H9 (cell line): ENCODE measurements at places on chromosomes 1 and 21. TPM values are rescaled to one million over a fixed set of nuclear protein-coding genes. Genes with fewer than 3 reads are reported as not detected.

GRCh38 chr1:192892934-192893333, 84.1 kb downstream of the RGS2 start:
- H3K36me3 ChIP-seq: no peaks in the 10 kb centered on the region
- peaks cover 2% of the 10 kb centered on the region; the same call in 1 of the 2 replicates for H3K4me1 ChIP-seq
- DNase-seq: no peak
- no peaks in the 10 kb centered on the region for H3K27me3 ChIP-seq
- H3K4me3 ChIP-seq: no peak overlapping the region

DNA sequence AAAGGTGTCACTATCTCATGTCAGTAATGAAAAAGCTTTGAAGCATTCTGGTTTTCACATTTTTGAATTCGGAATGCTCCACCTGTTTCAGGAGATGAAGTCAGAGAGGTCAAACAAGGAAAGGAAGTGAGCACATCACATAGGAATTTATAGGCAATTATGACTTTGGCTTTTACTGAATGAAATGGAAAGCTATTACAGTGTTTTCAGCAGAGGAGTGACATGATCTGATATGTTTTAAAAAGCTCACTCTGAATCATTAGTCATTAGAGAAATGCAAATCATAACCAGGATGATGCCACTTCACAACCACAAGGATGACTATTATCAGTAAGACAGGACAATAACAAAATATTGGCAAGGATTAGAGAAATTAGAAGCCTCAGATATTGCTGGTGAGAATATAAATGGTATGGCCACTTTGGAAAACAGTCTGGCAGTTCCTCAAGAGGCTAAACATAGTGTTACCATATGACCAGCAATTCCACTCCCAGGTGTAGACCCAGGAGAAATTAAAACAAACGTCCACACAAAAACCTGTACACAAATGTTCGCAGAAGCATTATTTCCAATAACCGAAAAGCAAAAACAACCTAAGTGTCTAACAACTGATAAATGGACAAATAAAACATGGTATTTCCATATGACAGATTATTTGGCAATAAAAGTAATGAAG, 7.5 kb downstream of the TAF1A start:
- no peak overlapping the region for H3K4me3 ChIP-seq
- no peak for DNase-seq
- no peaks in the 10 kb centered on the region for H3K27me3 ChIP-seq
- no peak overlapping the region for H3K27ac ChIP-seq
- no peaks in the 10 kb centered on the region for H3K4me1 ChIP-seq

- H3K4me3 ChIP-seq: no peak overlapping the region
- no peak overlapping the region for H3K27ac ChIP-seq
- DNase-seq: no peak
- no peaks in the 10 kb centered on the region; the same call in 1 of the 2 replicates for H3K4me1 ChIP-seq
- no peaks in the 10 kb centered on the region for H3K36me3 ChIP-seq
- H3K27me3 ChIP-seq: no peaks in the 10 kb centered on the region
These were observed 839.4 kb upstream of the ADAMTS5 start for GRCh38 chr21:27806281-27806680.

- no peaks in the 10 kb centered on the region for H3K27me3 ChIP-seq
- no peak overlapping the region for H3K4me3 ChIP-seq
- no peak for DNase-seq
- H3K27ac ChIP-seq: no peak overlapping the region
- no peaks in the 10 kb centered on the region for H3K4me1 ChIP-seq
These were observed 122.6 kb upstream of the AJAP1 start for GRCh38 chr1:4531842-4532241.

DNA sequence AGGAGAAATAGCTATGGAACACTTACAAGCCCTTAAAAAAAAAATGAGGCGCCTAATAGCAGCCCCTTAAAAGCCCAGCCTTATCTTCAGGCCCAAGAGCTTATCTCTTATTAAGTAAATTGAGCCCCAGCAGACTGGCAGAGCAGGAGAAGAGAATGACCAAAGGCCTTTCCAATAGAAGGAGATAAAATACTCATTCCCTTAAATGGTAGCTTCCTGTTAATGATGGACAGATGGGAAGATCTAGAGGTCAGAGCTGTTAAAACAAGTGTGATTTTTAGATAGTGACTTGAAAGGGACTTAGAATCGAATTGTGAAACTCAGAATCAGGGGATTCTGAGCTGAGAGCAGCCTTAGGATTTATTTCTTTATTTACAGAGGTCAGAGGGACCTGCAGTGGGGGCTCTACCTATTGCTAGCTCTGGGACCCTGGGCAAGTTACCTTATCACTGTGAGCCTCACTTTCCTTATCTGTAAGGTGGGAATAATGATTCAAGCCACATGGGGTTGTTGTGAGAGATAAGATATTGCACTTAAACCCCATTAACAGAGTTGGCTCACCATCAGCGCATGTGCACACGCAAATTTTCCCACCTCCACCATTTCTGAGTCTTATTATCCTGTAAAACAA, 101.3 kb upstream of the C8B start:
- no peak for DNase-seq
- no peak overlapping the region for H3K27ac ChIP-seq
- no peaks in the 10 kb centered on the region for H3K4me1 ChIP-seq
- no peaks in the 10 kb centered on the region for H3K36me3 ChIP-seq
- H3K27me3 ChIP-seq: no peaks in the 10 kb centered on the region

SPOCD1 gene
- 1.5 and 2.7 TPM in 2 replicates for total RNA-seq

UBL4B gene
- not detected in 2 replicates for total RNA-seq

GJA8 gene
- not detected in 2 replicates for total RNA-seq
